ENCODE measurements at places on chromosomes 7 and 10.

GRCh38 chr10:3959370-3960325, 174.6 kb upstream of the KLF6 start:
- DNase-seq, result no peak

- DNase-seq, result no peak
These were observed 2.4 kb downstream of the ARID5B start for GRCh38 chr10:61903928-61904344.

DNA sequence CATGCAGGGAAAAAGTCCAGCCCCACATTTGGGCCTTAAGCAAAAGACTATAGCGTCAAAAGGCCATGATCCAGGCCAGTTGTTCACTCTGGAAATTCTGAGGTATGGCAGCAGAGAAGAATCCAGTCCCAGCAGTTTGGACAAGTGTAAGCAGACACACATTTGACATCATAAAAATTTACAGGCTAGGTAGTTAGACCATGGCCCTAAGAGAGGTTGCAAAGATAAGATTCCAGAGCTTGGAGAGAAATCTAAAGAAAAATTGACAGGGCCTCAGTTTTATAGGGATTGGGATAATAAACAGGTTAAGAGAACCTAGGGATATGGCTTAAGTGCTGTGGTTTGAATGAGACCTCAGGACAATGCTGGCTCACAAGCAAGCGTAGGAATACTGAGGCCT, 884.4 kb upstream of the SORCS1 start:
- no peak for DNase-seq

DNA sequence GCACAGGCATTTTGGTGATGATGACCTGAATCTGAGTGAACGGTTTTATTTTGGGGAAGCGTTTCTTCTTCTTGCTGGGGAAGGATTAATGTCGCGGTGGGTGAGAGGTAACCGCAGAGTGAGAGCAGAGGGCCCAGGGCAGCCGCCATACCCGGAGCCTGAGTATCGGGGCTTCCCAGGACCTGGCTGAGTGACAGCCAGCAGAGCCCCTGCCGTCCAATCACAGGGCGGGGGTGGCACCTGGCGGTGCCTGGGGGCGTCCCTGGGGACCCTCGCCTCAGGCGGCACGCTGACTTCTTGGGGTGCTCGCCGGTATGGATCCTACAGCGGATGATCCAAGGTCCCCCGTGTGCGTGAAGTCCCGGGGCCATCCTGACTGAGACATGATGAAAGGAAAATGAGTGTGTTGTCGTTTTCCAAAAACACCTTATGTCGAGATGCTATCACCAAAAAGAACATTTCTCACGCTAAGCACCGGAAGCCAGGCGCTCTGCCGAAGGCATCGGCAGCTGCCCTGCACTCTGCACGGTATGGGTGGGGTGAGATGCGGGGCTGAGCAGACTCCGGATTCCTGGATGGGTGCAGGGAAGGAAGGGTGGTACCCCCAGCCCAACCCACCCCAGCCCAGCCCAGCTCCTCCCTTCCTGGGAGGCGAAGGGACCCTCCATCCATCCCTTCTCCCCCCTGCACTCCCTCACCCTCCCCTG, 227.9 kb upstream of the SHH start:
- no peak for DNase-seq

GRCh38 chr10:124705817-124706461, 38.2 kb downstream of the FAM53B start:
- DNase-seq, result no peak

DNA sequence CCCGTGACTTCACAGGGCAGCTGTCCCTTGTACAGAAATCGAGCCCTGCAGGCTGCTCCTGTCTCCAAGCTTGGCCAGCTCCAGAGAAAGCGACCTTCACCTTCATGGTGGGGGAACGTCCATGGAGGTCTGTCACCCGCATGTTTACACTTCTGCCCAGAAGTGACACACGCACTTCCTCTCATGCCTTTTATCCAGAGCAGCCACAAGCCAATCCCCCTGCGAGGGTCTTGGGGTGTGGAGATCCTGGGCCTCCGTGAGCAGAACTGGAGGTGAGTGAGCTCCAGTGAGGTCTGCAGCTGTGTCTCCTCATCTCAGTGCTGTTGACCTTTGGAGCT, 139.0 kb upstream of the TNS3 start:
- DNase-seq, result no peak

GRCh38 chr7:40805361-40805760, 670.6 kb downstream of the SUGCT start:
- DNase-seq, result no peak

DNA sequence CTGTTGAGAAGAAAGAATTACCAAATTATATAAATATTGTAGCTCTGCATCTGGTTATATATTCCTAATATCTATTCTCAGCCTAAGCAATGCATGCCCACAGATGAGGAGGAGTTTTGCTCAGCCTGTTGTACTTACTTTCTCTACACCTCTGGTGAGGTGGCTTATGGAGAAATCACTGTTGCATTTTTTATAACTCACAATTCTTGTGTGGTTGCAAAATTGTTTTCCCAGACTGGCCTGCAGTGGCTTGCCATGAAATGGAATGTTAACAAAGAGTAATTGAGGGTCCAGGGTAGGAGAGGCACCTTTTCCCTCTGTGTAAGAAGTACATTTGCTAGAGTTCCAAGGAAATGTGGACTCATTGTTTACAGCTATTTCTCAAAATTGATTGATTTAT, 202.0 kb upstream of the SEMA3E start:
- no peak for DNase-seq

- DNase-seq, result no peak
These were observed 65.6 kb upstream of the CTBP2 start for GRCh38 chr10:125226005-125226404.

- DNase-seq, result no peak
These were observed 12.6 kb downstream of the FKBP6 start for GRCh38 chr7:73340514-73340913.

GRCh38 chr10:126930131-126930882, 25.1 kb downstream of the DOCK1 start:
- DNase-seq, result no peak
